CD4-positive, alpha-beta T cell (primary cell): ENCODE measurements at places on chromosomes 1 and 21.

DNA sequence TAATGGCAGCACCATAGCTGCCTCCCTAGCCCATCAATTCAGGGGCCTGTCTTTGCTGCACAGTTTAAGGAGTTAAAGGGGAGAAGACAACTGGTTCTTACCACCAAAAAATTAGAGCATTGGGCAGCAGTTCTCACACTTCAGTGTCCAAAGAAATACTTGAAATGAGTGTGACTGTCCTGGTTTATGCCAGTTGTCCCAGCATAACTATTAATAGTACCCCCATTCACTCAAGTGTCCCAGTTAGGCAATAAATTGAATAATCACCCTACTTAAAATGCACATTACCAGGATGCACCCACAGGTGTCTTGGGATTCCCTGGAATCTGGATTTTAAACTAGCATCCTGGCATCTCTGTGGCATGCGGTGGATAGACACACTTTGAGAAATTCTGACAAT, 51.1 kb downstream of the FAM163A start:
- DNase-seq: no peak

DNA sequence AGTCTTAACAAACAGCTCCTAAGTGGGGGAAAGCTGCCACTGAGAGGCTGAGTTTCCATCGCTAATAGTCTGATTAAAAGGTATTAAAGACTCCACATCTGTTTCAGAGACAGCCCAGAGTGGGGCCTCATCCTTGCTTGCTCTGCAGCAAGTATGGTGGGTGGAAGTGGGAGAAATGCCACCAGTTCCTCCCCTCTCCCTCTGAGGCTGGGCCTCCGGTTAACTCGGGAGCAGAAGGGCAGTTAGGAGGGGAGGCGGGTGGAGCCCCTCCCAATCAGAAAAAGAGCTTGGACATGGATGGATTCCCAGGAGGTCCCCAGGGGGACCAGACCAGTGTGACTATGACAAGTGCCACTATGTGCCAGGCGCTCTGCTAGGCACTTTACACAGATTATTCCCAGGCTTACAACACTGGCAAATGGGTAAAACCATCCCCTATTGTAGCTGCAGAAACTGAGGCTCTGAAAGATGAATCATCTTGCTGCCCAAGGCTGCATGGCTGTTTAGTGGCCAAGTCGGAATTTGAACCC, 11.4 kb upstream of the ASCL5 start:
- DNase-seq: no peak

DNA sequence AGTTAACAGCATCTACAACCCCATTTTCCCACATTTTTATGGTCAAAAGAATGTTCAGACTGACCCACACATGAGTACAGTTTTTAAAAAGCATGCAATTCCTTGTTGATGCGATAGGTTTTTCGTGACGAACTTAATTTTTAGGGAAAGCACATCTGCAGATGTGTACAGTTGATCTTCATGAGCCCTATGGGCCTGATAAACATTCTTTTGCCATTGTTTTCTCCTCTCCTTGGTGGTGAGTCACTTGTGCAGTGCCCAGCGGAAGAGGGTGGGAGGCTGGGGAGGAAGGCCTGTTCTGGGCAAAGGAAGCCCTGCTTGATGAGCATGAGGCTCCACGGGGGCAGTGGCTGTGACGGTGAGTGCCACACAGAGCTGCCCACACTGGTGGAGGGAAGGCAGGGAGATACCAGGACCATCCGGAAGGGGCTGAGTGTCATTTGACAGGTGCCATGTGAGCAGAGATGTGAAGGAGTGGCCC, 5.3 kb downstream of the ARF1 start:
- DNase-seq: no peak

GRCh38 chr1:84583648-84584047, 9.4 kb upstream of the CTBS start:
- DNase-seq: no peak

DNA sequence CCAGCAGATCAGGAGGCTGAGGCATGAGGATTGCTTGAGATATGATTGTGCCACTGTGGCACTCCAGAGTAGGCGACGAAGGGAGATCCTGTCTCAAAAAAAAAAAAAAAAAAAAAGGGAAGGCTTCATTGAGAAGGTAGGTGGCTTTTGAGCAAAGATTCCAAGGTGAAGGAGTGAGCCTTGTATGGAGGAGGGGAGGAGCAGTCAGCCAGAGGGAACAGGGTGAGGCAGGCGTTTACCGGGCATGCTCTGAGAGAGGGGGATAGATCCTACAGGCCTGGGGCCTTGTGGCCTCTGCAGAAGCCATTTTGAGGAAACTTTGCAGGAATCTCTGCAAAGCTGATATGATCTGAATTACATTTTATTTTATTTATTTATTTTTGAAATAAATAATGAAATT, 5.1 kb upstream of the HDAC1 start:
- no peak for DNase-seq

GRCh38 chr1:22944346-22945055, 28.2 kb downstream of the LACTBL1 start:
- no peak for DNase-seq

- no peak for DNase-seq
Measured at GRCh38 chr1:38569932-38570656, 289.5 kb downstream of the RRAGC start.

GRCh38 chr1:156646738-156647211, 4.9 kb downstream of the BCAN start:
- no peak for DNase-seq

DNA sequence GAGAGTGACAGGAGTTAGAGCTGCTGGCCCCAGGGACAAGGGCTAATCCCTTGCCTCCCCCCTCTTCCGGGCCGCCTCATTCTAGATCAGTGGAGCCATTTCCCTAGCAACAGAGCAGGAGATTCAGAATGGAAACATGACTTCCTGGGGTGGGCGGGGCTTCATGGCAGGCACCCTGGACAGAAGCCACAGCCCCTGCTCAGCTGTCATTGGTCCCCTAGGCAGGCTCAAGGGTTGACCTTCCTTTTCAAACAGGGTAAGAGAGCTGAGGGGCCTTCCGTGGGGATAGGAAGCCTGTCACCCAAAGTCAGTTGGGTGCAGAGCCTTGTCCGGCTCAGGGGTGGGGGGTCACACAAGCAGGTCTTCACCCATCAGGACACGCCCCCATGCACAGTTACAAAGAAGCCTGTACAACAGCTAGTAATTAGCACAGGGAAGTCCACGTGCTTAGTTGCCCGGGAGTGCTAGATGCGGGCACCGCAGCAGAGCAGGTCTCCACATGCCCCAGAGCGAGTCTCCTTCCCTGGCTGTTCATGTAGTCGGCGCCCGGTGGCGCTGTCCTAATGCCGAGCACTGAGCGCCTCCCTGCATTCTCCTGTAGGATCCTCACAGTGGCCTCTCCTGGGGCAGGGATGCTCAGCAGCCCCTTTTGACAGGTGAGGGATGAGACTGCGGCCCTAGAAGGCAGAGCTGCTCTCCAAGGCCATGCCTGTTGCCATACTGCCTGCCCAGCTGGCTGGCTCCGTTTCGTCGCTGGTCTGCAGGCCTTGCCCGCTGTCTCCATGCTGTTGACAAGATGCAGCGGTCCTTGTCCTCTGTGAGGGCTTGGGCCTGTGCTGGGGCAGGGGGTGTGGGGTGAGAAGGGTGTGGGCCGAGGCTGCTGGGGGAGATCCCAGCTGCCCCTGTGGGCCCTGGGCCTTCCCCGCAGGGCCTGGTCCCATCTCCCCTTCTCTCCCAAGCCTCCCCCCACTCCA, 5.1 kb downstream of the TMEM201 start:
- no peak for DNase-seq

DNA sequence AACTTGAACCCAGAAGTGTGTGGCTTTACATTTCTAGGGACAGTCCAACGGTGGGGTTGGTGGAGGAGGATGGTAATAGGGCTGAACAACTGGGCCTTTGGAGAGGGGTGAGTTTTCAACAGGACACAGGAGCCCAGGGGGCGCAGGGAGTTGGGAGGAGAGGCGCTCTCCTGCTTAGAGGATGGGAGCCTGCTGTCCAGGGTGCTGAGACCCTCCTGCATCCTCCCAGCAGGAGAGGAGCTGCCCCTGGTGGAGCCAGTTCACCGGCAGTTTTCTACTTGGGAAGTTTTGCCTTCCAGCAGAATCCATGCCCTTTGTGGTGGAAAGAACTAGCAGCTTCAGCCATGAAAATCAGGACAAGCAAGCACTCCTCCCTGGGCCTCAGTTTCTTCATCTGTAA, 8.6 kb downstream of the KCNC4 start:
- DNase-seq: no peak

DNA sequence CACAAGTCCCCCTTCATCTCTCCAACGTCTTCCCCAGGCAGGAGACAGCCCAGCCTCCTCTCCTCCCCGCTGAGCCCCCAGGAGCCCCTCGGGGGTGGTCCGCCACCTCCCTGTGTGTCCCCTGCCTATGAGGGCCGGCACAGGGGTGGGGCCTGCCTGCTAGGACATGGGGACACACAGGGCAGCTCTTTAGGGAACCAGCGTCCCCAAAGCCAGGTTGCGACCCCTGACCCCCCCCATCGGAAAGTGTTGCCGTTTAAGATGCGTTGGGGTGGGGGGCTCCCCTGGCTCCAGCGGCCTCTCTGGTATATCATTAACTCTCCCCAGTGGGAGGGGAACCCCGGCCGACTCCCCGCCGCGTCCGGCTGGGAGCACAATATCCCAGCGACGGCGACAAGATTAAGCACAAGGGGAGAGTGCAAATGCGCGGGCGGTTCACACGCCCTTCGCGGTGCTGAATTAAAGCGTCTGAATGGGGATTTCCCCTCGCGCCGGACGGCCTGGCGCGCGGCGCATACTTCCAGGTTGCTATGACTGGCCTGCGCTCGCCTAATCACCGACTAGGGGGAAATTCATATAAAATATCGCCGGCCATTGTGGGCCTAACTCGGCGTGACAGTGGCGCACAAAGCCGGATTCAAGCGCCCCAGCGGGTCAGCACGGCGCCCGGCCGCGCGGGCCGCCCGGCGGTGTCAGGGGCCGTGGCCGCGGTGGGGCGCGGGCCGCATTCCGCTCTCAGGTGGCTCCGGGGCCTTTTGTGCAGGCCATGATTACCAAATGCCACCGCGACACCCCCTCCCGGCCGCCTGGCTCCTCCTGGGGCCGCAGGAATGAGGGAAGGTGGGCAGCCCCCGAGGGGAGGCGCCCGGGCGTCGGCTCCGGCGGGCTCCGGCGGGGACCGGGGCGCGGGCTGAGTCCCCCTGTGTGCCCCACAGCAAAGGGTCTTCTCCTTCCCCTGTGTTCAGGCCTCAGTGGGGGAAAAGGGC, 30.9 kb downstream of the WNT3A start:
- no peak for DNase-seq

GRCh38 chr1:66365635-66366034, 168.3 kb upstream of the SGIP1 start:
- DNase-seq: no peak

GRCh38 chr1:221877311-221877710, 135.4 kb upstream of the DUSP10 start:
- DNase-seq: no peak

DNA sequence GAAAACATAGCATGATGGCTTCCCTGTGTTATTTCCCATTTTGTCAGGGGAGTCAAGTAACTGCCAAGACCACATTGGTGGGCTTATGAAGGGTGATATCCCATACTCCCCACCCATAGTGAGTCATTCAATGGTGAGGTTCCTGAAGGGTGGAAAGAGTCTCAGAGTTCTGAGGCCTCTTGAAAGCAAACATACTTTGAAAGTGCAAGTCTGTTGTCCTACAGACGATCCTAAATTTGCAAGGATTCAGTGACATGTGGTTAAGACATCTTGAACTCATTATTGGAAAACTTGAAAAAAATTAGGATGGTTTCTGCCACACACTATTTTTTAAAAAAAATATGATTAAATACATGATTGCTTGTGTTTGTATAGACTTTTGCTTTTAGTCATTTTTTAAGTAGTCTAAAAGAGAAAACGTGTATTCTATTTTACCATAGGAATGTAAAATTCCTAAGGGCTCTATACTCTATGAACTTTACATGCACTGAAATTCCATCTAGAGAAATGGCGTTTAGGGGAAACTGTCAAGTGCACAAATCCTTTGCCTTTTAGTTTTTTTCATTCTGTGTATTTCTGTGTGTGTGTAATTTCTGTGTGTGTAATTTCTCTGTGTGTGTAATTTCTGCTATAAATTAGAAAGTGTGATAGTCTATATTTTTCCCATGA, 225.5 kb upstream of the ADAMTS5 start:
- DNase-seq: no peak

- DNase-seq: no peak
Measured at GRCh38 chr1:84698151-84699110, 8.2 kb upstream of the SSX2IP start.

- no peak for DNase-seq
Measured at GRCh38 chr21:46117586-46118315, 19.8 kb downstream of the COL6A2 start.

DNA sequence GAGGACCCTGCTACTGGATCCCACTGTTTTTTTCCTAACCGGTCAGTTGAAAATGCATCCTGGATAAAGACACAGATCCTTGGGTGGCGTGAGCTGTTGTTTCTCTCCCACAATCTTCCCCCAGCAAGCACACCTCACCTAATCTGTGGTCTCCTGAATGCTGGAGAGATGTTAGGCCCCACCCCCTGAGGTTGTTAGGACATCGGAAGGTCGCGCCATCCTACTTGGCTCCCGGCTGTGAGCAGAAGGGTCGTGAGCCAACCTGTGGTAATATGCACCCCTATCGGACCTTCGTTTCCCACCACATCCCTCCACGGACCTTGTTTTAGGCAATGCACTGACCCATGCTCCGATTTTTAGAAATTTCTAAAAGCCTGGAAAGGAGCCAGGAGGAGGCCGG, 89.9 kb upstream of the IPO9 start:
- DNase-seq: no peak

DNA sequence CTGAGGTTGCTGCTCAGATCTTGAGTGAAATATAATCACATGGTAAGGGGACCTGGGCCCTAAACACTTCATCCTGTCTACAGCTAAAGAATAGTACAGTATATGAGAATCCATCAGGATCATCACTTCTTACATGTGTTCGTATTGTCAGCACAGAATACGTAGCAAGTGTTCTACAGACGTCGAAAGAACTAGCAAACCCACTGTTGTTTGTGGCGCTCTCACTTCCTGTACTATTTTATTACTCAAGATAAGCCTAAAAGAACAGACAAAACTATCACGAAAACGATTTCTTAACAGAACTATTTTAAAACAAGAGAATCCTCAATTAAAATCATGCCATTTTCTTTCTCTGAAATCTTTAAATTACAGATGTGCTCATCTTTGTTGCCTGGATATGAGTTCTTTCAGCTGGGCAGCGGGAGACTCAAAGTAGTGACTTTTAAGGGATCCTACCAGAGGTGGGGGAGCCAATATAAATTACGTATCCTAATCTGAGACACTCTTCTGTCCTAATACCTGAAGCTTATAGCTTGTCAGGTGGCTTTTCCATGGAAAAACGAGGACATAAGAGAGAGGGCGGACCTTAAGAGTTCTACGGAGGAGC, 724 bp downstream of the ST7L start:
- DNase-seq: peak; percentile 47

DNA sequence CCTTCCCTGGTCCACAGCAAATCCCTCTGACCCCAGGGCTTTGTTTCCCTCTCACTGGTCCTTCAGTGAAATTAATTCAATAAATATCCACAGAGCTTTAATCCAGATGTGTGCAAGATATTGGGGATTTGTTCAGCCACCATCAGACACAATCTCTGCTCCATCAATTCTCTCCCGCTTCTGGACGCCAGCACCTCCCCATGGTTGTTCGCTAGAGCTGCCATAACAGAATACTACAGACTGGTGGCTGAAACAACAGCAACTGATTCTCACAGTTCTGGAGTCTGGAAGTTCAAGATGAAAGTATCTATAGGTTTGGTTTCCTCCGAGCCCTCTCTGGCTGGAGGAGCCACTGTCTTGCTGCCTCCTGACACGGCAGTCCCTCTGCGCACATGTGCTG, 303.9 kb downstream of the SMYD3 start:
- no peak for DNase-seq
